ENCODE measurements at places on chromosomes 6 and 20.

DNA sequence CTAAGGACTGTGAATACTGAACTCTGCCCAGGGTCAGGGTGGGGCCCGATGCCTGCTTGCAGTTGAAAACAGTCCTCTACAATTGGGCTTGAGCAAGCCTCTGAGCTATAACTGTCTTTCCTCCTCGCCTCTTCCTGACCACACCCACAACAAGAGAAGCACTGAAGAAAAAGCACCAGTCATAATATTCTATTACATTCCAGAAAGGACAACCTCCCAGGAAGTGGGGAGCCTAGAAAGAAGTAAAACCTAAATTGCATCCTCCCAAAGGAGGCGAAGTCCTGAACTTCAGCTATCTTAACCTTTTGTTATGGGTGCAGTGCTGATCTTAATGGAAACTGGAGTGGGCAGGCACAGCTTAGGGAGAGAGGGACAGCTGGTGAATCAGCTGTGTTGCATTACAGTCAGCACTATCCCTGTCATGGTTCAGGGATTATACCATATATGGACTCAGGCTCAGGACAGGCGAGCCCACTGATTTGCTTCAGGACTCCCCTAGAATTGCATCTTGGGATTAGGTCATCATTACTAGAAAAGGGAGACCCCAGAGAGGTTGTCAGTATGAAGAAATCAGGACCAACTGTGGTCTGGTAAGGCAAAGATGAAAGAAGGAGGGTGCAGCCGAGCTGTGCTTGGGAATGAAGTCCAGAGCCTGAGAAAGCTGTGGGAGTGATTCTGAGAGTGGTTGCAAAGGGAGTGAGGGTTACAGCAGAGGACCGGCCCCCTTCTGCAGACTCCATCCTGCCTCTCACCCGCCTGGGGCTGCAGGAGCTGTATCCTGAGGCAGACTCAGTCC lies 18.3 kb upstream of the TRAM2 start:
- peak; percentile 42 for DNase-seq

- DNase-seq: no peak
These were observed 121.2 kb downstream of the SIM1 start for GRCh38 chr6:100343316-100344077.

GRCh38 chr20:58141496-58141895 lies 87.0 kb downstream of the ANKRD60 start:
- DNase-seq: no peak

- no peak for DNase-seq
These were observed 1205.5 kb upstream of the CITED2 start for GRCh38 chr6:140579918-140580317.

GRCh38 chr6:31399589-31400466 lies 3.6 kb upstream of the MICA start:
- DNase-seq: peak; percentile 85

Data from RWPE1 (cell line).